SJCRH30 (cell line): ENCODE measurements at places on chromosomes 4 and X. TPM values are rescaled to one million over a fixed set of nuclear protein-coding genes. Genes with fewer than 3 reads are reported as not detected.

GRCh38 chr4:3009422-3009821, 46.1 kb downstream of the GRK4 start:
- H3K4me3 ChIP-seq: no peak overlapping the region
- H3K27me3 ChIP-seq: no peaks in the 10 kb centered on the region
- no peak overlapping the region for H3K27ac ChIP-seq
- no peaks in the 10 kb centered on the region for H3K36me3 ChIP-seq
- DNase-seq: no peak
- H3K4me1 ChIP-seq: no peaks in the 10 kb centered on the region

- H3K4me3 ChIP-seq: no peak overlapping the region
- no peaks in the 10 kb centered on the region for H3K36me3 ChIP-seq
- no peaks in the 10 kb centered on the region for H3K4me1 ChIP-seq
- no peaks in the 10 kb centered on the region for H3K27me3 ChIP-seq
- DNase-seq: no peak
- H3K27ac ChIP-seq: no peak overlapping the region
Observed at GRCh38 chr4:27140486-27140885, 279.8 kb downstream of the STIM2 start.

- H3K36me3 ChIP-seq: no peaks in the 10 kb centered on the region
- H3K4me3 ChIP-seq: no peak within 1 kb of the TSS
- no peak for DNase-seq
- no peaks in the 10 kb centered on the region for H3K27me3 ChIP-seq
- no peaks in the 10 kb centered on the region for H3K4me1 ChIP-seq
- H3K27ac ChIP-seq: no peak within 1 kb of the TSS
Observed at GRCh38 chrX:155997436-155997835, at the start of gene IL9R. IL9R (plus strand) TSS chrX:155997696; CDS start chrX:155997760, 64 bp downstream.

DNA sequence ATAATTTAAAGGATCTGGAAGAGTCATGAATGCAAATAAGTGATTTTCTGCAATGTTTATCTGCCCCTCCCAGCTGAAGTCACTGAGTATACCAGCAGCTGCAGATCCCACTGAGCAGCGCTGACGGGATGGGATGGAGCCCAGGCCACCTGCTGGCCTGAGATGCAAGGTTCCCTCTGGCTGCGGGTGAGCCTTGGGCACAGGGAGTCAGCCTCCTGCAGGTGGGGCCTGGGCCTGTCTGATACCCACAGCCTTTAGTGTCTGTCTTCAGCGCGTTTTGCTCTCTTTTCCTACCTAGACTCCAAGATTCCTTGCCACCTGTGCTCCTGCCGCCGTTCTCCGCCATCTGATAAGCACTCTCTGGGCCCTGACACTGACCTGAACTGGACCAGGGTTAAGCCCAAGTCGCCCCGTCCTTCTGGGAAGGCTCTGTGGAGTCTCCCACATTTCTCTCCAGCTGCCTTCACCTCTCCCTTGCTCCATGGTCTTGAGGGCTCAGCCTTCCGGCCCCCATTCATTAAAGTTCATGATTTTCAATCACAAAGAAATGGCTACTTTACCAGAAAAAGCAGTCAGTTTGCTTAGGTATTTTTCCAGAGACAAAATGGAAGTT, 223.1 kb upstream of the FAT1 start:
- DNase-seq: peak; percentile 48
- no peak overlapping the region for H3K4me3 ChIP-seq
- H3K36me3 ChIP-seq: no peaks in the 10 kb centered on the region

P2RY8 gene
- total RNA-seq: 0.05 and 0.08 TPM in 2 replicates

MAML3 gene
- 0.23 and 0.42 TPM in 2 replicates for total RNA-seq

HSFX3 gene
- not detected in 2 replicates for total RNA-seq

SSX2 gene
- not detected in 2 replicates for total RNA-seq

TCEAL2 gene
- not detected in 2 replicates for total RNA-seq

CRMP1 gene
- total RNA-seq: 87.0 and 88.0 TPM in 2 replicates

EREG gene
- total RNA-seq: not detected in 2 replicates

AREG gene
- not detected in 2 replicates for total RNA-seq
